ENCODE measurements at places on chromosomes 5 and 9.
A peak's percentile ranks its signal among the peaks of the same experiment; 100 is the strongest.

DNA sequence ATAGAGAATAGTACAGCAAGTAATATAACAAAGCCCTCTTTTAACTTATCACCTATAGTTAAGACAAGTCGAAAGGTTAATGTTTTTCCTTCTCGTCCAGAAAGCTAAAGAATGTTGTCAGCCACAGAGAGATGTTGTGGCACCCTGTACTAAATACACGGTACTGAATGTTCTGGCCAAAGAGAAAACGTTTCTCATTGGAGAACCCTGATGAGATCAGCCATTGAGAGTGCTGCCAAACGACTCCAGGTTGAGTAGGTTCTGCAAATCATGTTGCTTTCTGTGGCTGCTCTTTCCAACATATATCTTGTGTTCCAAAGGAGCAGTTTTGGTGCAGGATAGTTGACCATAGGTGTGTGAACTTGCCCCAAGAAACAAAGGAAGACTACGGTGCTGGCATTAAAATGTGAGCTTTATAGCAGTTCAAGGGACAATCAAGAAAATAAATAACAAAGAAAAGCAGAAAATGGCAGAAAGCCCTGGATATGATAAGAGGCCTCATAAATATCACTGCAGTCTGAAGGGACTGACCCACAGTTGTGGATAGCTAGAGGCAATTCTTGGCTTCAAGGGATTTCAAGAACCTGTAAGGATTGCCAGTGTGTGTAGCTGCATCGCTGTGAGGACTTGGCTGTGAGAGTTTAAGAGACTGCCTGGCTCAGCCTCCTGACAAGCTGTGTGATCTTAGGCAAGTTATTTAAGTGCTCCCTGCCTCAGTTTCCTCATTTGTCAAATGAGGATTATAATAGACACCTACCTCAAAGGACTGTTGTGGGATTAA lies 102.7 kb downstream of the ARHGEF28 start:
- DNase-seq = no peak

DNA sequence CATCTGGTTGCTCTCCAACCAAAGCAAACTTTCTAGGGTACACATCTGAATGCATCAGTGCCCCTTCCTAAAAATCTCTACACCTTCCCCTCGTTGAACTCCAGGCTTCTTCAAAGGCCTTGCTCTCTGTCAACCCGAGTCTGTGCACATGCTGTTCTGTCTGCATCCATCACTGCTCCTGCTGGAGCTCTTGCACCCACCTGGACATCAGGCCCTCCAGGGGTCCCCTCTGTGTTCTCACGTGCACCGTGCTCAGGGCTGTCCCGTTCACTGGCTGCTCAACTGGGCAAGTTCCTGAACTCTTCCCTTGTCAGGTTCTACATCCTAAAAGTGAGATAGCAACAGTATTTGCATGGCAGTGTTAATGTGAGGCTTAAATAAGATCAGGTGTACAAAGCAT lies 62.7 kb upstream of the ANGPTL2 start:
- DNase-seq = no peak

DNA sequence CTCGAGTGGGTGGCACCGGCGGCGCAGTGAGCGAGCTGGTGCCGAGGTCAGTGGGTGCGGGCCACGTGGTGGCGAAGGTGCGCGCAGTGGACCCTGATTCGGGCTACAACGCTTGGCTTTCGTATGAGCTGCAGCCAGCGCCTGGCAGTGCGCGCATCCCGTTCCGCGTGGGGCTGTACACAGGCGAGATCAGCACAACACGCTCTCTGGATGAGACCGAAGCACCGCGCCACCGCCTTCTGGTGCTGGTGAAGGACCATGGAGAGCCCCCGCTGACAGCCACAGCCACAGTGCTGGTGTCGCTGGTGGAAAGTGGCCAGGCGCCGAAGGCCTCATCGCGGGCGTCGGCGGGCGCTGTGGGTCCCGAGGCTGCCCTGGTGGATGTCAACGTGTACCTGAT lies 2.1 kb downstream of the PCDHA5 start:
- no peak for DNase-seq

DNA sequence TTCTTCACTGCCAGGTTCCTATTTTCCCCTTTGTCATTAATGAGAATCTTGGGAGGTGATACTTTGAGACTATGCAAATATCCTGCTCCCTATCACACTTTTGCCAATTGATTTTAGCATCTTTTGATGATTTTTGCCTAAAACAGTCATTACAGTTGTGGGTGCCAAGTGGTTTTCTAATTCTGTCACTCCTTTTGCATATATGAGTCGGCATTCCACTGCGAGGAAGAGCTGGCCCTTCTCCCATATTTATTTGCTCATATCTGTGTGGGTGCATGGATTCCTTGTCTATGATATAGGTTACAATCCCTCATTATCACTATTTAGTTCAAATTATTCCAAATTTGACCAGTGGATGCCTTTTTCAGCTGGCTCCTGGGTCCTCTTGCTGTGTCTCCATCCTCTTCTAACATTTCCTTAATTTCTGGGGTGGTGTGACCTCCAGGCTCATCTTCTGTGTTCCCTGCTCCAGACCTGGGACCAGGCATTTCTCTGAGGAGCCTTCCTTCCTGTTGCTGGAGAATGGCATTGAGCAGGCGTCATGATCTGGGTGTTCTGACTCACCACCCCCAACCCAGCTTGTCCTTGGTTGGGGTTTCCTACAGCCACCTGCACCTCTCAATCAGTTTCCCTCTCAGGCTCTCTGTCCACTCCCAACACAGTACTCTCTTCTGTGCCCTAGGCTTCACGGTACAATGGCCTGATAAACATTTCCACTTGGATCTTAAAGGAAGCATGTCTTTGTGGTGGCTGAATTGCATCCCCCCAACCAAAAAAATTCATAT lies 106.7 kb downstream of the NXNL2 start:
- DNase-seq = no peak

- DNase-seq = peak; percentile 61
Measured at GRCh38 chr5:138953387-138954256, 78.5 kb upstream of the LRRTM2 start.

DNA sequence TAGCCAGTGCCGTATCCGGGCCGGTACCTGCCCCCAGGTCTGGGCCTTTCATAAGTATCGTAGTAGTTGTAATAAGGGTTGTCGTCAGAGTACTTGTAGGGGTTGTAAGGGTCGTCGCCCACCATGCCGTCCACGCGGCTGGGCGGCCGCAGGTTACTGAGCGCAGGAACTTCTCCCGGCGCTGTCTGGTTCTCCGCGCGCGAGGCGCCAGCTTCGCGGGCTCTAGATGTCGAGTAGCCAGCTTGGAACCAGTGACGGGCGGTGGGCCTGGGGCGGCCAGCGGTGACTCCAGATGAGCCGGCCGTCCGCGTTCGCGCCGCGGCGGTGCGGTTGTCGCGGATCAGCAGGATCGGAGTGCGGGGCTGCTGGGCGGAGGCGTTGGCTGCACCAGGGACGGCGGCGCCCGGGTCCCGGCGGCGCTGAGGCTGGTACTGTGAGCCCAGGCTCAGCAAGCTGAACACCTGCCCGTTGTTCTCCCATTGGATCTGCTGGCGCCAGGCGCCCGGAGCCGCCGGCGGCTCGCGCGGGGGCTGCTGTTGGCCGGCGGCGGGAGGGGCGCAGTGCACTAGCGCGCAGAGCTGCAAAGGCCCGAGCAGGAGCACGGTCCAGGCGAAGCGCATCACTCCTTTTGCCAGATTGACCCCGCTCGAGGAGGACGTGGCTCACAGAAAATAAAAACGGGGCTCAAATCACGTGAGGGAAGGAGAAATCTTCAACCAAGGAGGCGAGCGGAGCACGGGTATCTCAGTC lies 518 bp downstream of the LOX start:
- peak; percentile 73 for DNase-seq

GRCh38 chr5:173637340-173637739 lies 20.9 kb upstream of the BOD1 start:
- no peak for DNase-seq

- DNase-seq = no peak
Measured at GRCh38 chr9:684941-685340, 156.6 kb upstream of the DMRT1 start.

DNA sequence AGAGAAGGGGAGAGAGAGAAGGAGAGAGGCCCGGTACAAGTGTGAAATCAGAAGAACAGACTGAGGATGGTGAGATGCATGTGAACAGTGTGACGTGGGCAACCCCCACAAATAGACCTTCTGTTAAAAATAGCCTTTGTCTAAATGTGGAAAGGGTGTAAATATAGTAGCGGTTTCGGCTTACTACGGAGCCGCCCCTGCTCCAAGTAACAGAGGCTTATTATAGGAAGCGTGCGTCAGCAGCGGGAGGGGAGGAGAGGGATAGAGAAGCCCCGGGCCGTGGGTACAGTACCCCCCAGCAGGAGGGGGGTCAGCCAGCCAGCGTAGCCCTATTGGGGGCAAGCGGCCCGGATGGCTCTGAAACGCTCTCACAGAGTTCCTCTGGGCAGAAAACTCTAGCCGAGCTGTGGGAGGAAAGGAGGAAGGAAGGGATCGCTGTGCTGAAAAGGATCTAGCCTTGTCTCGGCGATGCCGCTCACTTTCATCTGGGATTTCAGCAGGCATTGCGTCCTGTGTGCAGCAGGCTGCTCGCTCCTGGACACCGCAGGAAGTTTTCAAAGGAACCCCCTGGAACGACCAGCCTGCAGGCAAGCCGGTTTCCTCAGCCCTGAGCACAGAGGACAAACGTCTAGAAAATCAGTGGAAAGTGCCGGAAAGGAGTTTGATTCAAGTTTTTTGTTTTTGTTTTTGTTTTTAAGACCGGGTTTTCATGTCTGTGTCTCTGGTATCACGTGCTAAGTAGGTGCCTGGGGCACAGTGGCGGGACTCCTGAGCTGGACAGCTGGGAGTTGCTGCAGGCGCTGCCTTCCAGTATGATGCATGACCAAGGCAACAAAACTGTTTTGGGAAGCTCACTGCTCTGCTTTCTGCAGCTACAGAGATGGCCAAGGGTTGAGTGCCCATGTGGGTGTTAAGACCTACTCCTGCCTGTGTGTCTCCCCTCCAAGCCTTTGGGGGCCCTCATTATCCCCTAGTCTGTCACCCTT lies 146.6 kb downstream of the SEC61B start:
- DNase-seq = peak; percentile 72

- DNase-seq = no peak
Measured at GRCh38 chr9:104772714-104773510, 9.0 kb downstream of the NIPSNAP3B start.

GRCh38 chr9:77954013-77954665 lies 77.5 kb downstream of the GNAQ start:
- DNase-seq = no peak

DNA sequence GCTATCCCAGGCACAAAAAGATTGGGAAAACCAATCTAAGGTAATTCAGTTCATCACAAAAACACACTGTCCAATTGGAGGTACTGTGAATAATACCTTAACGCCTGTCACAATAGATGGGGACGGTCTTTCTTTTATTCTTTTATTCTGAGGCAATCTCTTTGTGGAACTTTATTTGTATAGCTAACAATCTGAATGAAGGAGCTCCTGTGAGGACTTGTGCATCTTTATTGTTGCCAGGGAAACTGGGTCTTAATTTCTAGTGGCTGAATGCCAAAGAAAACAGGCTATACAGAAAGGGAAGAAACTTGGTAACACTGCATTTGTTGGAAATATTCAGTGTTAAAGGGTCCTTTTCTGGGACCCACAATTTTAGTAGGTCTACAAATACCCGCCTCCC lies 546.9 kb upstream of the C9orf72 start:
- DNase-seq = no peak

DNA sequence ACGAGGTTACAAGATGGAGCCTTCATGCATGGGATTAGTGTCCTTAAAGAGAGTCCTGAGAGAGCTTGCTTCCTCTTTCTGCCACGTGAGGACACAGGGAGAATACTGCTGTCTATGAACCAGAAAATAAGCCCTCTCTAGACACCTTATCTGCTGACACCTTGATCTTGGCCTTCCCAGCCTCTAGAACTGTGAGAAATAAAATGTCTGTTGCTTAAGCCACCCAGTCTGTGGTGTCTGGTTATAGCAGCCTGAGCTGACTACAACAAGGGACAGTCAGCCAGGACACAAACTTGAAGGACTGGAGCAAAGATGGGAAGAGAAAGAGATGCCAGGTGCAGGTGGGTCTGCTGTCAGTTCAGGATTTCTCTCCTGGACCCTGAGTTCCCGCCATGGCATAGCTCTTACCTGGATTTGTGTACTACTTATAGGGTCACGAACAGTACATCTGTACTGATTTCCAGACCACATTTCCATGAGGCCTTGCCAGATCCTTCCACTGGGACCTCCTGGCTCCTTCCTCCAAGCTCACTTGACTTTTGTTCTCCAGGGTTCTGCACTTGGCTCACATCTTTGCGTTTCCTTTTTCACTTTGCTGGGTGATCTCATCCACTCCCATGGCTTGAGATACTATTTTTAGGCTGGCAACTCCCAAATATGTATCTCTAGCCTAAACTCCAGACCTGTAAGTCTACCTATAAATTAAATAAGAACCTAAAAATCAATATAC lies 44.9 kb upstream of the LIFR start:
- DNase-seq = no peak

DNA sequence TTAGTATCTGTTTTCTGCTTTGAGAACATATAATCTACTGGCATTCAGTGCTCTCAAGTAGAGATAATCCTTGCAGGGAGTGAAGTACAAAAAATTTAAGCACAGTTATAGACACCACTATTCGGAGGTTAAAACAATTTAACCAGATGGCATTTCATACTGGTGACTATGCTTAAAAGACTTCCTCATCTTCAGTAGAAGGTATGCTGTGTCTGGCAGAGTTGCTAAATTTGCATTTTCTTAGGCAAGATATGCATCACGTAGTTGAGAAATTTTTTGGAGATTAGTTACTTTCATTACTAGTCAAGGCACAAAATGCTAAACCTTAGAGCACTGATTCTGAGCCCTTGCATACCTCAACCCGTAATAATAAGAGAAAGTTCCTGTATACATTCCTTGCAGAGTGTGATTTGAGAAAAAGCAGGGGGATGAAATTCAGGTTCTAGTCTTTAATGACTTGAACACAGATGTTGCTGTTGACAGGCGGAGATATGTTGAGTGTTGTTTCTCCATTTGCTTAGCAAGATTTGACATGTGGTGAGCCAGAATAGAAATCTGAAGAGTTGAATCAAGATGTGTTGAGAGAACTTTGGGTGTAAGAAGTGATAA lies 70.8 kb upstream of the STARD4 start:
- no peak for DNase-seq

DNA sequence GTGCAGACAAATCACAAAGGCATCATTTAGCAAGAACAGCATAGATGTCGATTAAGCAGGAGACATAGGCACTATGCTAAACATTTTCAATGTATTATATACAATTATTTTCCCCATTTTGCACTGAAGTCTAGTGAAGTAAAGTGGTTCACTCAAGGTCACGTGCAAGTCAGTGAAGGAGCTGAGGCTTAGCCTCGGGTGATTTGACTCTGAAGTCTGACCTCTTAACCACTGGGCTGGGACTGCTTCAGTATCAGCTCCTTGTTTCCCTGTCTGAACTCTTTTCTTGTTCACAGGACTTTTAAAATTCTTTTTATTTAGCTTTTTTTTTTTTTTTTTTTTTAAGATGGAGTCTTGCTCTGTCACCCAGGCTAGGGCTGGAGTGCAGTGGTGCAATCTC lies 262.7 kb downstream of the DRD1 start:
- no peak for DNase-seq

Measured in H7 (cell line).